ENCODE measurements at places on chromosomes 5 and 9. TPM values are rescaled to one million over a fixed set of nuclear protein-coding genes. Genes with fewer than 3 reads are reported as not detected.

Gene INSYN2B
- 0.64 TPM for total RNA-seq

Gene HRCT1
- total RNA-seq, result 0.14 TPM

Gene INSL4
- 19.2 TPM for total RNA-seq

Gene PPP6C
- 25.2 TPM for total RNA-seq

Gene PRSS3
- 13.2 TPM for total RNA-seq

Gene PCDHA1
- 0.10 TPM for total RNA-seq

Gene PTPN3
- 13.5 TPM for total RNA-seq

Gene IL5
- not detected for total RNA-seq

Gene STC2
- 104 TPM for total RNA-seq

Gene MUSK
- total RNA-seq, result not detected

Gene GABBR2
- total RNA-seq, result 0.15 TPM

Gene PAEP
- total RNA-seq, result 0.20 TPM

Gene KLF4
- 14.2 TPM for total RNA-seq

Gene ORM2
- not detected for total RNA-seq

All from A549 treated with DMSO at 1 μM for 4 hours (cell line).